NCI-H2081 (cell line): ENCODE measurements at places on chromosomes 2 and 18.

DNA sequence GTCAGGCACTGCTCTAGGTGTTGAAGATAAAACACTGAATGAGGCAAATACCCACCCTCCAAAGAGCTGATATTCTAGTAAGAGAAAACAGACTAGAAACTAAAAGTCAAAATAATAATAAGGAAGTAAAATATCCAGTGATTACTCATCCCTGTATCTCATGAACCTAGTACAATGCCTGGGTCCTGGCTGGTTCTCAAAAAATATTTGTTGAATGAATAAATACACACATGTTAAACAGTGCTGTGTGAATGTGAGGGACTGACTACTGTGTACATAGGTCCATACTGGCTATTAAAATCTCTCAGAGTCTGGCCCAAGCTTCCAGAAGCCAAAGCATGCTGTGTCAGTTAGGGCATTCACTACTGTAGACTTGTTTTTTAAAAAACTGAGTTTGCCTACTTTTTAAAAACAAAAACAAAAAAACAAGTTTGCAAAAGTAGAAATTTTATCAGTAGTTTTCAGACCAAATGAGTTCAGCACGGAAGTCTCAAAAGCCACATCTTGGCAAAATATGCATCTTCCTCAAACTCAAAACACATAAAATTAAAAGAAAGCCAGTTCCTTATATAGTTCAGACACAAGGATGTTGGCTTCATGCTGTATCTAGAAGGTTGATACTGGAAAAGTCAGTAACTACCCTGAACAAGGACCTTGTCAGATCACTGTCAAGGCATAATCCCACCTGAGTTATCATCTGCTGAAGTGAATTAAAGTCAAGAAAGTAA lies 136.2 kb downstream of the THADA start:
- no peak for DNase-seq

DNA sequence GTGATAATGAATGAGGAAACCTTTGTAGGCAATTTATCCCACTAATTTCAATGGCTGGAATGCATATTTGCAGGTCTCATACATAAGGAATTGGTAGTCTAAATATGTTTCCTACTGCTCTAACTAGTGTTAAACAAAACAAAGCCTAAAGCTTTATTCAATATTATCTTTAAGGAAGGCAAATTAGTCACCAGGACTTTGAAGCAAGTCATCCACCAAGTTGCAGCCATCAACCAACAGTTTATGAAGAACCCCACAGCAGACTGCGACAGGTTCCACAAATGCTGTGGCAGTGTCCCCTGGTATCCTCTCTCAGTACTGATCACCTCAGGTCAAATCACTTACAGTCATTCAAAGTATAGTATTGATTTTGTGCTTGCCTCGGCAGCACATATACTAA lies 181.5 kb upstream of the ZFP36L2 start:
- DNase-seq = no peak

DNA sequence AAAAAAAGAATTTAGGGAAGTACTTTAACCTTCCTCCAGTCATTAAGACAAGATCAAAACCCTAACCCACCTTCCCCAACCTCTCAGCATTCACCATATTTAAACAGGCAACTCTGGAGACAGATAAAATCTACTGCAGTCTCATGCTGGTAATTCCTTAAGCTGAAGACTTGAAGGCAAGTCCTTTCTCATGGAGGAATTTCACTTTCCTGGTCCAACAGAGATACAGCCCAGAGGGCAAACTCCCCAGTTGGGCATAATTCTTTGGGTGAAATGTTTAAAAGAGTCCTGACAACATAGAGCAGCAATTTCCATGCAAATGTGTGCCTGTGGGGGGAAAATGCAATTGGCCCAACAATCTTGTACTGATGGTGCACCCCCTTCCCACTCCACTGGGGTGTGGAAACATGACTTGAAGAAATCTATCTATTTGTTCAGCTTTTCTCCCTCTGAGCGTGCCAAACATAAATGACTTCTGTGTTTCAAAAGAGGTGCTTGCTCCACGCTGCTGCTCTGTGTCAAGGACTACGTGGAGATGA lies 131.8 kb upstream of the HNRNPA3 start:
- DNase-seq = no peak

GRCh38 chr2:144382849-144383248 lies 137.1 kb downstream of the ZEB2 start:
- no peak for DNase-seq

DNA sequence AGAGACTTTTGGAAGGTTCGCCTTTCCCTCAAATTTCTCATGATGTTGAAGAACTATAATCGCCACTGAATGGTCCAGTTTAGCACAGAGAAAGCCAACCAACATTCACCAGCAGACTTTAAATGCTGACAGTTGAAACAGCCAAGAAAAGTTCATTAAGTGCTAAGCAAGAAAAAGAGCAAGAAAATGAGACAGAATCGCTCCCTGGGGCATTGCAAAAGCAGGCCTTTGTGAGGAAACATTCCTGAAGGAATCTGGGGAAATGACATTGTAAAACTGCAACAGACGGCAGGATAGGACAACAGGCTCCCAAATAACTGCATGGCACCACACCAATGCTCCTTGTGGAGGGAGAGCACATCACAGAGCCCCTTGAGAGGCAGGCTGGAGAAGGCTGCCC lies 269.3 kb upstream of the ID2 start:
- no peak for DNase-seq

DNA sequence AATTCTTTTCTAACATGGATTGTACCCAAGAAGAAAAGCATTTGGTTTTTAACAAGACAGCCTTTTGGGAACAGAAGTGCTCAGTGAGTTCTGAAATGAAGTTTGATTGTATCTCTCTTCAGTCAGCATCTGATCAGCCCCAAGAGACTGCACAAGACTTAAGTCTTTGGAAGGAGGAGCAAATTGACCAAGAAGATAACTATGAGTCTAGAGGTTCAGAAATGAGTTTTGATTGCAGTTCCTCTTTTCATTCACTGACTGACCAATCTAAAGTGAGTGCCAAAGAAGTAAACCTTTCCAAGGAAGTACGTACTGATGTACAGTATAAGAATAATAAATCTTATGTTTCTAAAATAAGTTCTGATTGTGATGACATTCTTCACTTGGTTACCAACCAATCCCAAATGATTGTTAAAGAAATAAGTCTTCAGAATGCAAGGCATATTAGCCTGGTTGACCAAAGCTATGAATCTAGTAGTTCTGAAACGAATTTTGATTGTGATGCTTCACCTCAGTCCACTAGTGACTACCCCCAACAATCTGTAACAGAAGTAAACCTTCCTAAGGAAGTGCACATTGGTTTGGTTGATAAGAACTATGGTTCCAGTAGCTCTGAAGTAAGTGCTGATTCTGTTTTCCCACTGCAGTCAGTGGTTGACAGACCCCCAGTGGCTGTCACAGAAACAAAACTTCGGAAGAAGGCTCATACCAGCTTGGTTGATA lies 31.2 kb downstream of the ZDBF2 start:
- no peak for DNase-seq

- peak; percentile 11 for DNase-seq
These were observed 49.8 kb downstream of the CAB39 start for GRCh38 chr2:230762317-230762896.

- DNase-seq = no peak
These were observed 17.2 kb upstream of the GPC1 start for GRCh38 chr2:240418311-240418710.

- DNase-seq = no peak
These were observed 7.9 kb upstream of the COLEC11 start for GRCh38 chr2:3587021-3587420.

DNA sequence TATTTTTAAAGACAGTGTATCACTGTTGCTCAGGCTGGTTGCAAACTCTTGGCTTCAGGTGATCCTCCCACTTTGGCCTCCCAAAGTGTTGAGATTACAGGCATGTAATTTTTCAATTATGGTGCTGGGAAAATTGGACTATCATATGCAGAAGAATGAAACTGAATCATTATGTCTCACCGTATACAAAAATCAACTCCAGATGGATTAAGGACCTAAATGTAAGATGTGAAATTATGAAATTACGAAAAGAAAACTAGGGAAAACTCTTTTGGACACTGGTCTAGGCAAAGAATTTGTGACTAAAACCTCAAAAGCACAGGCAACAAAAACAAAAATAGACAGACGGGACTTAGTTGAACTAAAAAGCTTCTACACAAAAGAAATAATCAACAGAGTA lies 31.2 kb downstream of the MAP3K2 start:
- no peak for DNase-seq

- no peak for DNase-seq
These were observed 79.2 kb downstream of the ZDBF2 start for GRCh38 chr2:206353685-206354084.

DNA sequence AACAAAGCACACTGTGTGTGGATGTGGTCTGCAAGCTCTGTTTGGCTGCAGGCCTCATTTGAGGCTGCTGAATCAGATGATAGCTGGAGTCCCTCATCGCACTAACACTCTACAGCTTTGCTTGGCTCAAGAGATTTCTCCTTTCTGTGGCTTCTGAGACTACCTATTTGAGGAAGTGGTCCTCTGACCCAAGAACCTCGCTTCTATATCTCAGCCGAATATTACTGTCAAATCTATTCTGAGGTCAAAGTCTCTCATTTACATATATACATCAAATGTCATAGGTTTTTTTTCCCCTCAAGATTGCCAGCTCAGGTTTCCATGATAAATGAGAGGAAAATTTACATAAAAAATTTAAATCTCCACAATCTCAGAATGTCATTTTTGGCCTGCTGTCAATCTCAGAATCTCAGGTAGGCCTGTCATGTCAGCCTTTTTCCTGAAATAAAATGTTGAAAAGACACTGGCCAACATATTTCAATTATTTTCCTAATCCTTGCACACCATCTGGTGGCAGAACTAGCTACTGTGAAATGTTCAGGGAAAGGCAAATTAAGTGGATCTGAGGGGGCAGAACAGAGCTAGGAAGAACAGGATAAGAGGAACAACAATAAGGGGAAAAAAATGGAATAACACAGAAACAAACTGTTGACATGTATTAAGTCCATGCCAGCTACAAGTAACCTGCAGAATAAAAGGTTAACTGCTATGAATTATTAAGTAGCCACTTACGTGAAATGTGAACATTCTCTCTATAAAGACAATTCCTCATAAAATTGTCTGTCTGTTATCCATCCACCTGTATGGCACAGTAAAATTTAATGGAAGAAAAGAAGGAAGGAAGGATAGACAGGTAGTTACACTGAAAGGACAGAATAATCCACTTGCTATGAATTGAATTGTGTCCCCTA lies 39.3 kb downstream of the AP1S3 start:
- peak; percentile 47 for DNase-seq

DNA sequence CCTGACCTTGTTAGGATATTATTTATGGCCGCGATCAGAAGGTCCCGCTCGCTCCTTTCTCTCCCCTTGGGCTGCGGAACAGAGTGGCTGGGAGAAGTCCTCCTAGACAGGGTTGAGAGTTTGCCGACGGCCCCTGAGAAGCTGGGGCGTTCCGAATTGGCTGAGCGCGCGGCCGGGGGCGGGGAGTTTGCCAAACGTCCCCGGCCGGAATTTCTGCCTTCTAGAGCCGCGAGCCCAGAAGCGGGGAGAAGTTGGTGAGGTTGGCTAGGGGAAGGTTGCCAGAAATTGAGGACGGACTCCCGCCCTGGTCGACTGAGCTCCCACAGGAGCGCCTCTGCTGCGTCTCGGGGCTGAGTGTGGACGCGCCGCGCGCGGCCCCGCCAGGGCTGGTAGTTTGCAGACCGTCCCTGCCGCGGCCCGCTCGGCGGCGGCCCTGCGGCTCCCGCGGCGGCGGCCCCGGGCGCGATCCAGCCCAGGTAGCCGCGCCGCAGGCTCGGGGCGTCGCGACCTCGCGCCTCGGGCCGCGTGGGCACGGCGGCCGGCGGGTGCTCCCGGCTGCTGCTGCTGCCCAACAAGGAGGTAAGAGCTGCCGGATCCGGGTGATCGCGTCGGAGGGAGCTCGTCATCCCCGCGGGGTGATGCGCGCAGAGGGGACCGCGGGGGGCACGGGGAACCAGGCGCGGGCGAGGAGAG lies 134.0 kb upstream of the MGAT5 start:
- DNase-seq = peak; percentile 75

- no peak for DNase-seq
These were observed 173.8 kb downstream of the GALNT1 start for GRCh38 chr18:35755369-35755768.

DNA sequence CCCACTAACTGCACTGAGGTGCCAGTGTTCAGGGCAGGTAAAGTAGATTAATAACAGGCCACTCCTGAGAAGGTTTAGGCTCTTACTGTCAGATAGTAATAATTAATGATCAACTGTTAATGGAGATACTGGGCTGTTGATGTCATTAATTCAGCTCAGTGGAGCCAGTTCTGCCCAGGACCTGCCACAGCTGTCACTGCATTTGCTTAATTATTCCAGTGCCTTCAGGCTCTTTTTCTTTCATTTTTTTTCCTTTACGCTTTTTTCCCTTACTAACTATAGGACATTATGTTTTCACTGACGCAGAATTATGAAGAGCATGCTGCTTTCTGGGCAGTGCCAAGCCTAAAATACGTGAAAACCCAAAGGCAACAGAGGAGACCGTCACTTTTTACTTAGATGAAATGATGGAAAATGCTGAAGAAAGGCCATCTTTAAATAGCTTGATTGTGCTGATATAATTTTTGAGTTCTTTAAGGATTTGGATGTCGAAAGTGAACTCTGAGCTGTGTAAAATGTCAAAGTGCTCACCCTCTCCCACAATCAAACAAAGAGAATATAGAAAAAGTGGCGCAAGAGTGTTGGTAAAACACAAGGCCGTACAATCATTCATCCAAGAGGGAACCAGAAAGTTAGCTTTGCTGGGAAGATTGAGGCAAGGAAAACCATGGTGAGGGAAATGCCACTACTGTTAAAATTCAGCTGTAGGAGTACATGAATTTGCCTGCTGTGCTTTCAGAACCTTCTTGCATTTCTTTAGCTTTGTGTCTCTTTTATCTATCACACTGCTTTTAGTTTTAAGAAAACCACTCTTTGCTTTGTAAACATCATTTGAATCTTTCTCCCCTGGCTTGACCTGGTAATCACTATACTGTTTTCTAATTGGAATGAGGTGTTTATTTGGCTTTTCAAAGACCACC lies 192.0 kb upstream of the ZEB2 start:
- DNase-seq = no peak

DNA sequence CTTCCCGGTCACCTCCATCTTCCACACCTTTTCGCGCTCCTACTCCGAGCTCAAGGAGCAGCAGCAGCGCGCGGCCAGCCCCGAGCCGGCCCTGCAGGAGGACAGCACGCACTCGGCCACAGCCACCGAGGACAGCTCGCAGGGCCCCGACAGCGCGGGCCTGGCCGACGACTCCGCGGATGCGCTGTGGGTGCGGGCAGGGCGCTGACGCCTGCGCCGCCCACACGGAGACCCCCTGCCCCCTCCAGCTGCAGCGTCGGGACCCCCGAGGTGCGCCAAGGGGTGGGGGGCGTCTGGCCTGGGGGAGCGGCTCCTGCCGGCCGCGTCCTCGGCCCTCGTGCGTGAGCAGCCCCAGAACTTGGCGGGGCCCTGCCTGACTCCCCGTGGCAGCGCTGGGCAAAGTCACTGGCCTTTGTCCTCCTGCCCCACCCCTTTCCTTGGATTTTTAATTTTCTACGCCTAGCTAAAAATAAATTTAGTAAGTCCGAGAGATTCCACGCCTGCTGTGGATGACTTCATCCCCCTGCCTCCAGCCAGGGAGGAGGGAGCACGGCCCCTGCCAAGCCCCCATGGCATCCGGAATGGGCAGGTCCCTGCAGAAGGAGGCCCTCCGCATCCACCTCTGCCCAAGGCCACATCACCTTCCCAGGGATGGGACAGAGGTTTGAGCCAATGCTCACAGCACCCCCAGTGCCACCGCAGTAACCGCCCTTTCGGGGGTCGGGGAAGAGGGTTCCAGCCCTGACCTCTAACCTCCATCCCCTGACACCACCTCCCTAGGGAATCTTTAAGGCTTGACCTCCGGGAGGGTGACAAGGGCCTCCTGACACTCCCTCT lies 51.6 kb downstream of the SLC66A2 start:
- no peak for DNase-seq
